Calu3 (cell line): ENCODE measurements at places on chromosomes 11 and 22.

- no peak for DNase-seq
These were observed 774.6 kb upstream of the RAG2 start for GRCh38 chr11:37372667-37373066.

GRCh38 chr11:15769203-15769602, 587.1 kb downstream of the SOX6 start:
- peak; percentile 54 for DNase-seq

- peak; percentile 17 for DNase-seq
These were observed 33.3 kb downstream of the ANO1 start for GRCh38 chr11:70111269-70112016.

- DNase-seq, result no peak
These were observed 49.7 kb downstream of the FDX1 start for GRCh38 chr11:110479108-110480101.

- no peak for DNase-seq
These were observed 15.8 kb downstream of the OR10D3 start for GRCh38 chr11:124198897-124199296.

DNA sequence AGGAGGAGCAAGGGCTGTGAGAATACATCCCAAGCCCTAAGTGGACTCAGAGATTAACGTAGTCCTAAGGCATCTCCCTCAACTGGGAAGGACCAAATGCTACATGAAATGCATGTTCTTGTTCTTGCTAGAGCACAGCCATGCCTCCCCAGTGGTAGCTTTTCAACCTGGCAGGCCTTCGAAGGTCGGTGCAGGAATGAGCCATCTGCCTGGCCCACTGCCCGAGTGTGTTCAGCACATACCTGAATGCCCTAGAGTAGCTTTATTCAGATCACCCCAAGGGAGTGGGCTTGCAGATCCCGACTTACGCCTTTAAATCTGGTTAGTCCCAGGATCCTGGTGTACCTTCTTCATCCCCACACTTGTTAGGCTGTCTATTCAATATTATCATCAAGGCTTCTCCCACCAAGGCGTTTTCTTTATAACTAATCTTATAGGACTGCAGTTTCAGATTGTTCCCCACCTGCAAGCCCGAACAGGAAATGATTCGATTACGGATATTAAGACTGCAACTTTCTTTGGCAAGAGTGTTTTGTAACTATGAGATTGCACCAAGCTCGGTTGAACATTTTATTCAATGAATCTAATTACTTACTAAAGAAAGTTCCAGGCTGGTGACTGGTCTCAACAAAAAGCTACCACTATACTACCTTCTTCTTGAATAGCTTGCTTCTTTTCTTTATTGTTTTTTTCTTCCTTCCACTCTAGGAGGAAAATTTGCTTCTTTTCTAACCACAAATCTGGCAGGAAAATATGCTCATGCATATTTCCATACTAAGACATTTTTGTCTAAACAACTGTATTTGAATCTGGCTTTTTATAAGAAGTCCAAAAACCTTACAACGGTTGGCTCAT, 115.6 kb downstream of the SGSM3 start:
- no peak for DNase-seq

DNA sequence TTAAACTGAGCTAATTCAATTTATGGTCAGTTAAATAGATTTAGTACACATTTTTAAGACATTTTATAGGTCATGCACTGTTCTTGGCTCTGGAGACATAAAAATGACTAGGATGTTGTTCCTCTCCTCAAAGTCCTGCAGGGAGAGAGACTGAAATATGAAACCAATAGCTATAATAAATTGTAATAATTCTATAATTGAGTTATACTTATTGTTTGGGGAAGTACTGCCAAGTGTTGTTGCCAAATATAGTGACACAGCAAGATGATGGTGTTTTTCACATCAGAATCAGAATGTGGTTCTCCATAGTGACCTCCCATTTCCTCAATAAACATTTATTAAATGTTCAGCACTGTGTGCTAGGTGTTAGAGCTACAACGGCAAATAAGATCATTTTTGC, 470.6 kb downstream of the NTM start:
- DNase-seq, result no peak

- no peak for DNase-seq
These were observed 18.0 kb downstream of the TOLLIP start for GRCh38 chr11:1291295-1292017.

- DNase-seq, result no peak
These were observed 32.7 kb upstream of the HTR3A start for GRCh38 chr11:113942256-113942655.

DNA sequence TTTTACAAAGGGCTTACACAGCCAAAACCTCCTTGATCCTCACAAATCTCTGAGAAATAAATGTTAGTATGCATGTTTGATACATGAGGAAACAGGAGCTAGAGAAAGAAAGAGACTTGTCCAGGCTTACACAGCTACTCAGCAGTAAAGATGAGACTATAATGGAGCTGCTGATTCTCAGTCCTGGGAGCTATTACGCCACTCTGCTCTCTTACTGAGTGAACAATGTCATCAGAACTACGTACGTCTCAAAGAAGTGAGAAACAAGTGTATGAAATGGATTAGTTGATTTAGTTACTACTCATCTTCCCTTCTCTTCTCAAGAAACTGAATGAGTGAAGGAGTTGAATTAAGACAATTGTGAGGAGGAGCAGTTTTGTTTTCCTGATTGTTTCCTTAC, 12.3 kb downstream of the MS4A6E start:
- DNase-seq, result no peak

- DNase-seq, result no peak
These were observed 8.2 kb downstream of the WNT11 start for GRCh38 chr11:76197941-76198640.

GRCh38 chr11:37390576-37391083, 792.6 kb upstream of the RAG2 start:
- DNase-seq, result no peak

DNA sequence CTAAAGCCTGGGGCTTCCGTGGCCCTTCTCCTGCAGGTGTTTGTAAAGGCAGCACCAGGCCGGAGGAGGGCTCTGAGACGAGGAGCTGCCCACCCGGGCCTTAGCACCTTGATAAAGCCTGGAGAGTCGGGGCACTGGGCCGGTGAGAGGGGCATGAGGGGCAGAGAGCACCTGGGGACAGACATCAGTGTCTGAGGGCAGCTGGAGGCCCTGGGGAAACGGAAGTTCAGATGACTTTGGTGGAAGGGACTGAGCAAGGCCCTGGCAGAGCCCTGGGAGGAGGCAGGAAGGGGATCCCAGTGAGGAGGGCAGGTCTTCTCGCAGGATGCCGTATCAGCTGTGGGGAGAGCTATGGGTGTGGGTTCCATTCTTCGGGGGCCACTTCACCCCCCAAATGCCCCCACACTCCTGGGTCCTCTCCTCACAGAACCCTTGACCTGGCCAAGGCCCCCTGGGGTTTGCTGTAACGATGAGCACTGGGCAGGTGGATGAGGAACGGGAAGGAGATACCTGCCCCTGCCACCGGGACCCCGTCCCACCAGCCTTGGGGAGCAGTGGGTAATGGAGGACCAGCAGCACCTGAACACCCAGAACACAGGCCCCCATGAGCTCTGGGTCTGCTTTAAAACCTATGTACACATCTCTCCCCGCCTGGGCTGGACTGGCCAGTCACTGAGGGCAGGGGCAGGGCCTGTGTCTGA, 7.4 kb downstream of the C1QTNF6 start:
- no peak for DNase-seq

DNA sequence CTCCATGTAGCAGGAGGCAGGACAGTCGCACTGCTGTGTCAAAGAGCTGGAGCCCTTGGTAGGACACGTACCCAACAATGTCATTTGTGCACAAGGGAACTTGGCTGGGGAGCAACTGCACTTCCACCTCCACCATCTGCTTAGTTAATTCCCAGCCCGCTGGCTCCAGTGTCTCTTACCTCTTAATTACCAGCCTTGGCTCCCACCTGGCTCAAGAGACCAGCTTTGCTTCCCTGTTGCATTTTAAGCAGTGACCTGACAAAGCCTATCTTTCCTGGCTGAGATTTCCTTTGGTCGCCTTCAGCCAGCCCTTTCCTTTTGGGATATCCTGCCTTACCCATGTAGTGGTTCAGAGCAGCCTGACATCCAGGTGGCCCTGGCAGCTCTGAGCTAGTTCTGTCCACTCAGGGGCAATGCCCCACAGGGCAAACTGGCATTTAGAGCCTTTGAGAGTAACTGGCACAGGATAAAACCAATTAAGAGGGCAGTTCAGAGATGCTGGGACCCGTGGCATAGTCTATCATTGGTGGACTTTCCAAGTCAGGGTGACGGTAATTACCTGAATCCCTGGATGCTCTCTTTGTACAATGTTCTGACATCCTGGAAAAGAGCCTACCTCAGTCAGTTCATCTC, 212.6 kb upstream of the SORL1-AS1 start:
- no peak for DNase-seq

- DNase-seq, result no peak
These were observed 79.0 kb downstream of the DDX10 start for GRCh38 chr11:108743851-108744250.

DNA sequence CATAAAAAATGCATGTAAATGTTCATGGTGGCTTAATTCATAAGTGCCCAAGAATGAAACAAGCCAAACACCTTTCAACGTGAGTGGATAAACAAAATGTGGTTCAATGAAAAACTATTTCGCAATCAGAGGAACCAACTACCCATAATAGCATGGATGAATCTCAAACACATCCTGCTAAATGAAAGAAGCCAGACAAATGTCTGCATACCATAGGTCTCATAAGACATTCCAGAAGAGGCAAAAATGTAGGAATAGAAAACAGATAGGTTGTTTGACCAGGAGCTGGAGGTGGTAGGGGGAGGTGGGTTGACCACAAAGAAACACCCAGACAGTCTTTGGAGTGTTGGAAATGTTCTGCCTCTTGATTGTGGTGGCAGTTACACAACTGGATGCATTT, 13.2 kb upstream of the OSBPL5 start:
- no peak for DNase-seq

GRCh38 chr11:88454881-88455280, 117.3 kb upstream of the CTSC start:
- no peak for DNase-seq

GRCh38 chr11:102489186-102490145, 36.9 kb upstream of the TMEM123 start:
- no peak for DNase-seq

DNA sequence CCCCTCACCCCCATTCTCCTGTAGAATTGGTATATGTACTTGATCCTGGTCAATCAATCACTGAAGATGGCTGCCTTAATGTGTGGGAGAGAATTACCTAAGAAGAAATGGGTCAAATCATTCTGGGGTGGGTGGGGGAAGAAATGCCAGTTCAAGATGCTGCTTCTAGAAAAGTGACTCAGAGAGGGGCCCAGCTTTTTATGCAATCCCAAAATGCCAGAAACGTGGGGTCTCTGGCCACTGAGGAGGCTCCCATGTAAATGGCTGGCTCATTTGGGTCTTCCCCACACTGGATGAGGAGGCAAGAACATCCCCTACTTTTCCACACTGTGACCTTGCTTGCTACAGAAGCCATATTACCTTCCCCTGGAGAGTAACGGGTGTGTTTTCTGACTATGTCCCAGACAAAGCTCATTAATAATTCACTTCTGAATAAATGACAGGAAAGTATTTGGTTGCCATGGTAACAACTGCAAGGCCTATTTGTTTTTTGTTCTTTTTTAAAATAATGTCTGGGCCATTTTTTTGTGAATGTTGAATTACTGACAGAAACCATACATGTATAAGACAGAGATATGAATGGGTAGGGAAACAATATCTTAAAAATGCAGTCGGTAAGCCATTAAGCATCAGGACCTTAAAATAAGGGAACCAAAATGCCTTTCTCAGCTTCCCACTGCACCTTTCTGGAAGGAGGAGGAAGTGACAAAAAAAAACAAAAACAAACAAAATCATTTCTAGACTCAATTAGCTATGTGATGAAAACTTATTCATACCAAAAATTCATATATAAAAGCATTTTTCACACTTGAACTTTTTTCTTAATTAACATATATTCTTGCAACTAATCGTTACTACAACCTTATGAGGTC, 32.0 kb downstream of the SLC1A2 start:
- DNase-seq, result no peak

DNA sequence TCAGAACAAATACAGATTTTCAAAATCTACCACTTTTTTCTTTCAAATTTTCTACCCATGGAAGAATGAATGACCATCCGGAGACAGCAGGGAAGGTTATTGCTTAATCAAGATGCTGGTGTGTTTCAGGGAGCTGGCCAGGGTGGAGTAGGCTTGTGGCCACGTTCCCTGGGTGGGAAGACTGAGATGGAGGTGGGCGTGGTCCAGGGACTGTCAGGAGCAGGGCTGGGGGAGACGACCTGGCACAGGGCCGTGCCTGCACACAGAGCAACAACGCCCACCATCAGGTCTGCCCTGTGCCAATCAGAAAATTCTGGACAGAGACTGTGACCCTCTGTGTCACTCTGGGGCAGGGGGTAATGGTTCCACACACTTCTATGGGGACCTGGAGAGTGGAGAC, 7.1 kb upstream of the APOBEC3H start:
- DNase-seq, result no peak

DNA sequence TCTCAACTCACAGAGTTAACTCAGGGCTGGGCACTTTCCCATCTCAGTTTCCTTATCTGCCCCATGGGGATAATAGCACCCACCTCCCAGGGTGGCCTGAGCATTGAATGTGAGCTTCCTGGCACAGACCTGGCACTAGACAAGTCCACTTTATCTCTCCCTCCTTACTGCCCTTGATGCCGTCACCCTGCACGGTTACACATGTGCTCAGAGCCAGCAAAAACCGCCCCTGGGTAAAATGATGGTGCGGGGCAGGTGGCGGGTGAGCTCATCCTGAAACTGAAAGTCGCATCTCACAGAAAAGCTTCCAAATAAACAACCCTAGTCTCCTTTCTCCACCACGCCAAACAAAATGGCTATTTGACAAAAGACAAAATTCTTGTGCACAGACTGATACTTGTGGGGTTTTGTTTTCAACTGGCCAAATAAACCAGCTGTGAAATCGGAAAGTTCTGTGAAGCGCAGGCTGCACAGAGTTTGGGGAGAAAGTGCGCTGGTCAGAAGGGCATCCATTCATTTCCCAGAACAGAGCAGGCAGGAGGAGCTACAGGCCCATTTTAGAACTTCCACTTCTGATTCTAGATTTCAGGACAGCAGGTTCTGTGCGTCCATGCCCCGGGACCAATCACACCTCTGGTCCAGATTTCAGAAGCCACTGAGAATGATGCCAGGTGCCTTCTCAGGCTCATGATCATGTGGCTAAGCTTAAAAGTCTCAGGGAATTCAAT, 138.1 kb downstream of the SHANK2 start:
- DNase-seq, result no peak

GRCh38 chr22:45702981-45703380, 31.3 kb downstream of the ATXN10 start:
- no peak for DNase-seq

- peak; percentile 35 for DNase-seq
These were observed 758 bp downstream of the GALNT18 start for GRCh38 chr11:11620921-11621572.

GRCh38 chr11:73343076-73343873, 32.9 kb upstream of the RELT start:
- DNase-seq, result no peak

DNA sequence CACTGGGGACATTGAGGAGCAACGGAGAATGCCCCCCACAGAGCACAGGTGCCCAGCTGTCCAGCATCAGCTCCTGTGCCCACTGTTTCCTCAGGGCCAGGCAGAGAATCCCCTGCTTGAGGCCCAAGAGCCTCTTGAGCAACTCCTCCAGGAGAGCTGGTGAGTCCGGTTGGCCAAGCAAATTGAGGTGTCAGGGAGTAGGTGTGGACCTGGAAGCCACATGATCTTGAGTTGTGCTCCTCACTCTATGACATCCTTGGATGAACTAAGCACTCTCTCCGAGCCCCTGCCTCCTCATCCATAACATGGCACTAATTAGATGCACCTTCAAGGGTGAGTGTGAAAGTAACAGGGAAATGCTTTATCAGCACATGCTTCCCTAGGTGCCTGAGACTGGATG, 121.3 kb downstream of the DBX1 start:
- DNase-seq, result no peak
